Stimulated activated CD4-positive, alpha-beta T cell treated with anti-CD3 and anti-CD28 coated beads, Interleukin-1b, Interleukin-23, amount 100 ng/mL, for 1 hour (primary cell): ENCODE measurements at places on chromosomes 12 and 14.

DNA sequence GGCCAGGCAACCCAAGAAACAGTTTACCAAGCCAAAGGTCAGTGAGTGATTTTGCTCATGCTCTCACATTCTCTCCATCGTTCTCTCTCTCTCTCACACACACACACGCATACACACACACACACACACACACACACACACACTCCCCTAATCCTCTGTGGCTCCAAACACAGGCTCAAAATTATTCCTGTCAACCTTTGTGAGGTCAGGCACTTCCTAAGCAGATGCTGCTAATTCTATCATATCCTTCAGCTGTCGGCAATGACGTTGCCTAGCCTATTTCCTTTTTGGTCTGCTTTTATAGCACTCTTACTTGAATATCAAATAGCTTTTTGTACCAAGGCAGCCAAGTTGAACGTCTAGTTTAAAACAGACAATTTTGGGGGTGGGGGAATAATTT, 98.9 kb upstream of the EGLN3 start:
- no peak for DNase-seq

DNA sequence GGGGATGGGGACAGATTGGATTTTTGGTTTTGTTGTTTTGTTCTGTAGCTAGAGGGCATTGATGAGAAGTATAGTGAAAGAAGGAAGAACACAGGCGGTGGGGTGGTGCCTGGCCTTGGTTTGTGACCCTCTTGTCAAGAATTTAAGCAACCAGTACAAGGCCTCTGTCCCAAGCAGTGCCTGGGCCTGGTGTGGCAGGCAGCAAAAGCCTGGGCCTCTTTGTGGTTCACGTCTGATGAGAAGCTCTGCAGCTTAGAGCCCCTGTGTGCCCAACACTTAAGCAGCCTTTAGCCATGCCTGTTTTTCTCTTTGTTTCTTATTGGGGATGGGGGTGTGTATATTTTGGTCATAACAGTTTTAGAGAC, 98.0 kb downstream of the PPP2R5C start:
- DNase-seq, result no peak

GRCh38 chr12:71876137-71876799, 36.7 kb downstream of the TBC1D15 start:
- no peak for DNase-seq

DNA sequence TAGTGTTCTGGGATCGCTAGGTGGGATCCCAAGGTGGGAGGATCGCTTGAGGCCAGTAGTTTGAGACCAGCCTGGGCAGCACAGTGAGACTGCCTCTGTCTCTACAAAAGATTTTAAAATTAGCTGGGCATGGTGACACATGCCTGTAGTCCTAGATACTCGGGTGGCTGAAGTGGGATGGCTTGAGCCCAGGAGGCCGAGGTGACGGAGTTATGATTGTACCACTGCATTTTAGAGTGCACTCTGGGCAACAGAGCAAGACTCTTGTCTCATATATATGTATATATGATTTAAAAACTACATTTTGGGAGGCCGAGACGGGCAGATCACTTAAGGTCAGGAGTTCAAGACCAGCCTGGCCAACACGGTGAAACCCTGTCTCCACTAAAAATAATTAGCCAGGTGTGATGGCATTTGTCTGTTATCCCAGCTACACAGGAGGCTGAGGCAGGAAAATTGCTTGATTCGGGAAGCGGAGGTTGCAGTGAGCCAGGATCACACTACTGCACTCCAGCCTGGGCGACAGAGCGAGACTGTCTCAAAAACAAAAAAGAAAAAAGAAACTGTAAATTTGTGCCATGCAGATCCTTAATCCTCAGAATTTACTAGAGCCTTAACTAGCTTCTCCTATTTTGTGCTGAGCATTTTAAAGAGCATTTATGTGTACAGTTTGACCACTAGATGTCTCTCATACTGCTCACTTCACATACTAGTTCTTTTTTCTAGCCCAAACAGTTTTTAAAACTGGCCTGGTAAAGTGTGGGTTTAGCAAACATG, 114.8 kb downstream of the MON2 start:
- DNase-seq, result no peak

GRCh38 chr14:90603841-90604240, 207.0 kb downstream of the CALM1 start:
- no peak for DNase-seq

GRCh38 chr12:95326445-95326844, 108.8 kb downstream of the VEZT start:
- DNase-seq, result no peak

DNA sequence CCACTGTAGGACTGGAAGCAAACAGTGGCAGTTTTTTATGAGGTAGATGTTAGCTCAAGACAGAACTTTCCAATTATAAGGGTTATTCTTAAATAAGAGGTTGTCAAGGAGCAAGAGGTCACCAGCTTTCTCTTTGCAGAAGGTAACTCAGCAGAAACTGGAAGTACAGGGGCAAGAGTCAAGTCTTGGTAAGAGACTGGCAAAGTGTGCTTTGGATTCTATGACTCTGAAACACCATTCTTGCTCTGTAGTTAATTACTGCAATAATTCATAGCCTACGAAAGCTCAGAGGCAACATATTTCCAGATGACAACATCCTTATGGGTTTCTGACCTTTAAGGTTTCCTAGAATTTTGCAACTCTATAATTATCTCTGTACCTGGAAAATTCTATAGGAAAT, 51.3 kb downstream of the RMST start:
- DNase-seq, result no peak

DNA sequence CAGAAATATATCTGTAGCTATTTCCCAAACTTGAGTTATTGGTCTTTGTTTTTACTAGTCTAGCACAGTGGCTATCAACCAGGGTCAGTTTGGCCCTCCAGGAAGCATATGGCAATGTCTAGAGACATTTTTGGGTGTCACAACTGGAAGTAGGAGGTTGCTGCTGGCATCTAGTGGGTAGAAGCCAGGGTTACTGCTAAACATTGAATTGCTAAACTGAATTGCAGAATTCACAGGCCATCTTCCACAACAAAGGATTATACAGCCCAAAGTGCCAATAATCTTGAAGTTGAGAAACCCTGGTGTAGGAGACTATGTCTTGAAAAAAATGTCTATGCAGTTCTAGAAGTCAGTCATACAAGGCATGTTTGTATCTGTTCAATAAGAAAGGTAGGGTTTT, 27.7 kb downstream of the ARHGAP5 start:
- DNase-seq, result no peak

DNA sequence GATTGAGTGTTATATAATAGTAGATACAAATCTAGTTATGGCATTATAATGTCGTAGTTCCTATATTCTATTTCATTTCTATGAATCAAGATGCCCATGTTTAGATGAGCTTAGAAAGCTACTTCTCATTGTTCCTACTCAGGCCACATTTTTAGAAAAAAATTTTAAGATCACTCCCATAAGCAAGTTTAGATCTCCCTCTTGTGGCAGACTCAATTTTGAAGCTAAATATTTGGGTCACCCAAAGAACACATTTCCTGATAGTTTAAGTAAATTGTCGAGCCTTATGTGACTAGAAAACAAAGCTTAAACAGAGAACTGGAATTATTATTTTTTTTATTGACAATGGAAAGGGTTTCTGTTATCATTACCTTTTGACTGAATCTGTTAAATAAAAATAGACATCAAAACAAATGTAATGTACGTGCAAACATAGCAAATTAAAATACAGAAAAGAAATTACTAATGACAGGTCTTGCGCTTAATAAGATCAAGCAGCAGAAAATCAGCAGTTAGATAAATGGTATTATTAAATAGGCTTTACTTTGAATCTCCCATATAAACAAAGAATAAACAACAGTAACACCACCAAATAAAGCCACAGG, 180.2 kb downstream of the ACSS3 start:
- no peak for DNase-seq

- no peak for DNase-seq
These were observed 147.4 kb upstream of the EGLN3 start for GRCh38 chr14:34098045-34098984.

GRCh38 chr12:88958946-88959345, 378.7 kb upstream of the KITLG start:
- no peak for DNase-seq

DNA sequence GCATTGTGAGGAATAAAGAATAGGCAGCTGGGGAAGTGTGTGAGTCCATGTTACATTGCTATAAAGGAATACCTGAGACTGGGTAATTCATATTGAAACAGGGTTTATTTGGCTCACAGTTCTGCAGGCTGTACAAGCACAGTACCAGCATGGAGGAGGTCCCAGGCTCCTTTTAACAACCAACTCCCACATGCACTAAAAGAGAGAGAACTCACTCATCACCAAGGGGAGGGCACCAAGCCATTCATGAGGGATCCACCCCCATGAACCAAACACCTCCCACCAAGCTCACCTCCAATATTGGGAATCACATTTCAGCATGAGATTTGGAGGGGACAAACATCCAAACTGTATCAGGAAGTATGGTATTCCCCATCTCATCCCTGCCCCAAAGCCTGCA, 11.9 kb upstream of the DHRS4 start:
- DNase-seq, result no peak

DNA sequence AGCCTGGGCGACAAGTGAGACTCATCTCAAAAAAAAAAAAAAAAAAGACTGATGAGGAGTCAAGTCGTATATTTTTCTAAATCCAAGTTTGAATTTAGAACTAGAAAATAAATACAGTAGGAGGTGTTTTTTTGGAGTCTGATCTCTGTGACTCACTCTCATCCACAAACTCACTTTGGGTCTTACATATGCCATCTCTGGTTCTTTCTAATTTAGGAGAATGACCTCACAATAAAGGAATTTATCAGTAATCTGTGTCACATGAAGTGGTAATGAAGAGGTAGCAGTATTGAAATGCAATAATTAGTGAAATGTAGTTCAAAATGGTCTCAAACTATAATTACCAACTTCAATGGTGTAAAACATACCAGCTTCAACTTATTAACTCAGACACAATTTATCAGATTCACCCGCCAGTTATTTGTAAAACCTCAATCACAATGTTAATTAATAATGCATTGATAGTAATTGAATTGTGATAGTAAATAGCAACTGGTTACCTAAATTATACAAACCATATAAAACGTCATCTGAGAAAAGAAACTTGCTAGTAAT, 4.4 kb upstream of the CFL2 start:
- no peak for DNase-seq

DNA sequence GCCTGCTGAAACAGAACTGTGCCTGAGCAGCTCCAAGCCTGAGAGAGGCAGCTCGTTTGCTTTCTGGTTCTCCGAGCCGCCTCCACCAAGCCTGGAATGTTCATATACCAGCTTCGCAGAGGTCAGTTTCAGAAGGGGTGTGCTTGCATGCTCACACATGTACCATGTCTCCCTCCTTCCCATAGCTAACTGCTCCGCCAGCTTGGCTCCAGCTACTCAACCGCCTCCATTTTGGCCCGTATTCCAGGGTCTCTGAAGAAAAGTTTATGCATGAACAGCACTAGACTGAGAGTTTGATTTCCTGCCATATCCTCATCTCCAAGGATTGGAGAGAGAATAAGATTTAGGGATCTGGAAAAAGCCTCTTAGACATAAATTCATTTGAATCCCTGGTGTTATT, 103.7 kb downstream of the SMOC1 start:
- no peak for DNase-seq

- no peak for DNase-seq
These were observed 216.2 kb downstream of the DUSP6 start for GRCh38 chr12:89135976-89136634.

DNA sequence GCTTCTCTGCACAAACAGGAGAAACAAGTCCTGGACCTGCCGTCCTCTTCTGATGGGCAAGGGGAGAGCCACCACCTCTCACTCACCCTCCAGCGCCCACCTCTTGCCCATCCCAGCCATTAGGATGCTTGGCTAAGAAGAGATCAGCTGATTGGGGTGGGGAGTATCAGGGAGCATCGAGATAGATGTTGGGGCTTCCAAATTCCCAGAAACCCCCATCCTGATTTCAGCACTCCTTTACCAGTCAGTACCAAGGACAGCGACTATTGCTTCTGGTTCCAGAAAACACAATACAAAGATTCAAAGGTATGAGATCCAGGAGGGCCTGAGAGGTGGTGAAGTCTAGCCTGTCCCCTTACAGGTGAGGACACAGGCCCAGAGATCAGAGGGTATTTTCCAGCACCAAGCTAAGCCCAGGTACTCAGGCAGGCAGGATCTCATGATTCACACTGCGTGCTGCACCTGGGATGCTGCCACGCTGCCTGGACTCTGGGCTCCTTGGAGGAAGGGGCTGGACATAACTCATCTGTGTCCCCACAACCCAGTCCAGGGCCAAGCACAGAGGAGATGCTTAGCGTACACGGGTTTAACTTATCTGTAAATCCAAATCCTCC, 76.6 kb downstream of the TUNAR start:
- DNase-seq, result no peak

DNA sequence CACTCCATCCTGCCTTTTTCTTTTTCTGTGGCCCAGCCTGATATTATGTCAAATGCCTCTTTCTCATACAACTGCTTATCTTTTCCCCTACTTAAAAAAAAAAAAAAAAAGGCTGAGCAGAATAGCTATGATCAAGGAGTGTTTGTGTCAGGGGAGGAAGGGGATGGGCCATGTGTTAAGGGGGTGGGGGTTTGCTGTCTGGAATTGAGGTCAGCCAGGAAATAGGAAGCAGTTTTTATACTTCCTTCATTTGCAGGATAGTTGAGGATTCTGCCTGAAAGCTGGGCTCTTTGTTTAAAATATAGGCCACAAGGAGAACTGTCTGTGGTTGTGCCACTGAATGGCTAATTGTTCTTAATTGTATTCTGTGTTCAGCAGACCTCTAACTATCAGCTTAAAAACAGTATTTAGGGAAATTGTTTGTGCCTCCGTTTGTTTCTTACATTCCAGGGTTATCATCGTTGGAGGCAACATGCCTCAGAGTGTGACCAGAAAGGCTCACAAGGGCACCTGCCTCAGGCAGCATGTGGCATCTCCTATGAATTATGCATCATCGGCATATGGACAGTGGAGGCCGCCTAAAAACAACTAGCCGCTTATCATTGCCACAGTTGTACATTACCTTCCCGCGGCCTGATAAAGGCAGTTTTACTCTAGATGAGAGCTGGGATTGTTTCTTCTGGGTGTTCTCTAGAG, 96.0 kb downstream of the SRGAP1 start:
- no peak for DNase-seq

DNA sequence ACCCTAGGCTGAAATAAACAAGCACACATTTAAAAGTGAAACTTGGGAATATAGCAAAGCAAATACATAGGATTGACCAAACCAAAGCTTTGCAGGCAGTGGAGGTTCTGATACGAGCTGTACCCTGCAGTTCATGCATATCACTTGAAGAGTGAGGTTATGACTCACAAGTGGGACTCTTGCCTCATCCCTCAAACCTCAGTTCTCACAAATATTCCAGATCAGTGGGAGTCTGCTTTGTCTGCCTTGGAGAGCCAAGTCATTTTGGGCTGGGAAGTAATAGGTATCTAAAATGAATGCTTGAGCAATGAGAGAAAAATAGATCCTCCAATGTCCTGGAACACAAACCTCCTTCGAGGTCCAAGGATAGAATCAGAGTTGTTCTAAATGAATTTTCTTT, 116.4 kb downstream of the LRIG3 start:
- DNase-seq, result no peak

GRCh38 chr14:92362781-92363235, 39.8 kb downstream of the SLC24A4 start:
- no peak for DNase-seq

- no peak for DNase-seq
These were observed 29.8 kb upstream of the LTBP2 start for GRCh38 chr14:74641601-74642391.

- no peak for DNase-seq
These were observed 6.7 kb downstream of the VASH1 start for GRCh38 chr14:76767681-76768656.

- no peak for DNase-seq
These were observed 59.5 kb downstream of the SEL1L start for GRCh38 chr14:81474148-81474492.

- no peak for DNase-seq
These were observed 17.5 kb downstream of the POLE2 start for GRCh38 chr14:49670475-49670874.

GRCh38 chr12:124422570-124423523, 128.0 kb downstream of the RFLNA start:
- DNase-seq, result no peak
